CD4-positive, alpha-beta T cell treated with Interleukin-17A for 4 hours (primary cell): ENCODE measurements at places on chromosomes 6 and 20.

DNA sequence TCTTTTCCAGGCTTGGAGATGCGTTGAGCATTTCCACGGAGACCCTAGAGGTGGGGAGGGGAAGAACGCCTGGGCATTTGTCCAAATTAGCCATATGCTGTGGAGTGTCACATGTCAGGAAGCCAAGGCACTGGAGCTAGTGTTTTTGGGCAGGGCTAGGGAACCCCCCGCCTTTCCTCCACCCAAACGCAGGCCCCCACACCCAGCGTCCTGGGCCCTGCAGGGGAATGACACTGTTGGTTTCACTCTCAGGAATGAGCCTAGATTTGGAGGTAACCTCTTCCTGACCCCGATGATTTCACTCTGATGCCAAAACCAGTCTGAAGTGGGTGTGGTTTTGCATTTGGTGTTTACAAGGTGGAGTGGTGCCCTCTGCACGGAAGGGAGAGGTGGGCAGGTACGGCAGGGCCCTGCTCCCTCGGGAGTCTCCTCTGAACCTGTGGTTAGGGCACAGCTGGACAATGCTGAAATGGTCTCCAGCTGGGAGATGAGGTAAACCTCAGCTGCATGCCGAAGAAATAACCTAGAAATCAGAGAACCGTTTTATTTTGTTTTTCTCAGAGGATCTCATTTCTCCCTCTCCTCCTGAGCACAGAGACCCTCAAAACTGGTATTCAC, 29.5 kb downstream of the MTHFD1L start:
- DNase-seq = peak; percentile 19

DNA sequence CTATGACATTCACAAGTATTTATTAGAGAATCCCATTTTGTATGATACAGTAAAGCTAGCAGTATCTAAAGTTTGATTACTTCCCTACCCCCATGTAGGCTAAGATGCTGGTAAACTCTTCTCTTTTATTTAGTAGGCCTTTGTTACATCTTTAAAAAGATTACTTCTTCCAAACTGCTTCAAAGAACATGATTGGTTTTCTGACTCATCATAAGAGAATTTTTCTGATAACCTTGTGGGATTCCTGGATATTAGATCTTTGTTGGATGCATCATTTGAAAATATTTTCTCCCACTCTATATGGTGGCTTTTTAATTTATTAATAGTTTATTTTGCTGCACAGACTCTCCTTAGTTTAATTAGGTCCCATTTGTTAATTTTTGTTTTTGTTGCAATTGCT, 898.3 kb upstream of the ADGRB3 start:
- DNase-seq = no peak

- no peak for DNase-seq
Observed at GRCh38 chr20:20447196-20447595, 79.3 kb downstream of the INSM1 start.

- no peak for DNase-seq
Observed at GRCh38 chr20:33563788-33564187, 73.9 kb downstream of the CBFA2T2 start.

- DNase-seq = no peak
Observed at GRCh38 chr20:6868861-6869260, 101.4 kb downstream of the BMP2 start.

DNA sequence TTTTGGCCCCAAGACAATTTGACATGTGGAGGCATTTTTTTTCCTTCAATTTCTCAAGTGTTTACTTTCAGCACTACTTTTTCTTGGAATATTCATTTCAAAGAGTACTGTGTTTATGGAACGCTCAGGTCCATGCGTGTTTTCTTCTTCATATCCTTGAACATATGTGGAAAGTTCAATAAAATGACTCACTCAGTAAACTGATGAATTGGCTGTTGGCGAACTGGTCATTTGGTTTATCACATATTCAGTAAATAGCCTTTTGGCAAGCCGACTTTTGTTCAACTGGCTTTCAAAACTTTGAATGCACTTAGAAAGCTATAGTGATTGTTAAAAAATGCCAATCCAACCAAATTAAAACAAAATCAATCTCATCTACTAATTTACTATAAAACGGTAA, 964.6 kb upstream of the SLC35B3 start:
- no peak for DNase-seq

DNA sequence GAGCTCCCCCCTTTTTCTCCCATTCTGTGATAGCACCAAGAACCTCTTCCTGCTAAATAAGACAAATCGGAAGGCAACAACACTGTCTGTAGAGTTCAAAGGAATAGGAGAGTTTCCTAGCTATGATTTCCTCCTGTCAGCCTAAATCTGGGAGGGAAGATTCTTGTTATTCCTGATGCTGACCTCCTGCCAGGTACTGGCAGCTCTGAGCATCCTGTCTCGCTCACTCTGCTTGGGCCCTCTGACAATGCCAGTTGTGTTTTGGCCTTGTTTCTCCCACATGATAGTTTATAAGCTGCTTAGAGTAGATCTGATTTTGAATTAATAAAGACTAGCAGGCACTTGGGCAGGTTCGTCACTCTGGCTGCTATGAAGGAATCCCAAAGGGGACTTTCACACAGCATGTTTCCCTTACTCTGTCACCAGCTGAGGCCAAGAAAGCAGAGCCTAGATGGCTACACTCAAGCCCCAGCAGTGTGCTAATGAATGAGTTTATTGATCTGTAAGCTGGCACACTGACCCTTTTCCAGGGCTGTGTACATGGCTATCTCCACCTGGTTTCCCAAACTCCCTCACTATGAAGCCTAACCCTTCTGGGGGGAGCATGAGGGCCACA, 52.3 kb downstream of the UQCC1 start:
- DNase-seq = no peak

DNA sequence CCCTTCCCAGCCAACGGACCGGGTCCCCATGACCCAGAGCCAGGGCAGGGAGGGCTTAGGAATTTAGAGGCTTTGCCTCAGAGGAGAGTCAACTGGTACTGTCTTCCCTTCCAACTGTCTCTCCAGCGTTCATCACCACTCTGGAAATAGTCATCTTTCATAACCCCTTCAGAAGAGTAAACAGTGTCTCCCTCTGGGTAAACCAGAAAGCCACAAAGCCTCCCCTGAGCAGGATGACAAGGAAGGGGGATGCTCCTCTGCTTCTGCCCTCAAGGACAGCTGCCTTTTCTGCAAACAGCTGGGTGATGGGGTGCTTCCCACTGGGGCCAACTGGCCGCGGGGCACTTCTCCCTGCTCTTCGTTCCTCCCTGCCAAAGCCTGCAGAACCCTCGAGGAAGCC, 90.1 kb downstream of the PSMG4 start:
- DNase-seq = no peak

- no peak for DNase-seq
Observed at GRCh38 chr6:1606780-1607515, 2.8 kb upstream of the FOXC1 start.

- peak; percentile 42 for DNase-seq
Observed at GRCh38 chr20:21395666-21396598, 1.4 kb downstream of the NKX2-4 start.

GRCh38 chr20:39492223-39492797, 530.2 kb downstream of the DHX35 start:
- no peak for DNase-seq

GRCh38 chr20:12699374-12700228, 309.2 kb upstream of the SPTLC3 start:
- DNase-seq = no peak

DNA sequence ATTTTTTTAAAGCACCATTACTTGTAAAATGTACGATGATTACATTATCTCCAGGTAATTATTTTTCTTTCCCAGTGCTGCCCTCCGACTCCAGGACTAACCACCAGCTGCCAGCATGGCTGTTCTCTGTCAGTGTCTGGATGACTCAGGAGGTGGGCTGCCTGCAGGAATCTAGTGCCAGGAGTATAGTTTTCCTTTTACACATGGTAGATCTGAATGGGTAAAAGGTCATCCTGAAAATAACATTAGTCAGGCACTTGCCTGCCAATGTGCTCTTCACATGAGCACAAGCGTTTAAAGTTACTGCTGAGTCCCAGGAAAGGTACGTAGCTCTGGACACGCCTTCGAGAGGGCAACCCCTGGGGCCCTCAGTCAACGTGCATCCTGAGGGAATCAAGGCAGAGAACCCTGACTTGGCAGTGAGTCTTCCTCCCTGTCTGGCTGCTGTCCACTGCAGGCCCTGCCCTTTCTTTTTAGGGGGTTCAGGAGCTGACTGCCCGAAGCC, 2.4 kb downstream of the DYNLT1 start:
- no peak for DNase-seq

- DNase-seq = no peak
Observed at GRCh38 chr6:83352424-83353061, 78.3 kb downstream of the ME1 start.

DNA sequence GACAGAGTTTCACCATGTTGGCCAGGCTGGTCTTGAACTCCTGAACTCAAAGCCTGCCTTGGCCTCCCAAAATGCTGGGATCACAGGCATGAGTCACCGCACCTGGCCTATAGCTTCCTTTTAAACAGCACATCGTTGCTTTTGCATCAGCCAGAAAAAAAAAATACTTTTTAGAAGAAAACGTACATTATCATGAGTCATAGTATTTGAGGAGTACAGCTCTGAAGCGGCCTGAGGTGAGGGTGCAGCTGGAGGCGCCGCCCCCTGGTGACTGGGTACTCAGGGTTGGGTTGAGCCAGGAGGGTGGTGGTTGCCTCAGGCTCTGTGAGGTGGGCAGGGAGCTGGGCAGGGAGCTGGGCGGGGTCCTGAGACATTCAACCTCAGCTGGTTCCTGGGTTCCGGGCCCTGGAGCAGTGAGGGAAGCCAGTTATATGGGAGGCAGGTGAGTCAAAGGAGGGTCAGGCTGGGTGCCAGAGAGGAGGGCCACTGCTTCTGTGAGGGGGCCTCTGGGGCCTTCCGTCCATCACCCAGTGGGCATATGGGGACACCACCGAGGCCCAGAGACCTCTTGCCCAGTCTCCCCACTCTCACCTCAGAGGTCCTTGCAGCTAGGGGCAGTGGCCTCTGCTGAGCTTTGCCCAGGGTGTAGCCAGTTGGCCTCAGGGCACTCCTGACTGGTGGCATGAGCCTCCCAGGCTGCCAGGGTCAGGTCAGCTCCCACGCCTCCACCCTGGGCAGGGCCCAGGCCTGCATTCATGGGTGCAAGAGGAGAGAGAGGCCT, 11.7 kb upstream of the ID1 start:
- DNase-seq = no peak

GRCh38 chr20:58330687-58331086, 21.2 kb downstream of the RAB22A start:
- DNase-seq = no peak

DNA sequence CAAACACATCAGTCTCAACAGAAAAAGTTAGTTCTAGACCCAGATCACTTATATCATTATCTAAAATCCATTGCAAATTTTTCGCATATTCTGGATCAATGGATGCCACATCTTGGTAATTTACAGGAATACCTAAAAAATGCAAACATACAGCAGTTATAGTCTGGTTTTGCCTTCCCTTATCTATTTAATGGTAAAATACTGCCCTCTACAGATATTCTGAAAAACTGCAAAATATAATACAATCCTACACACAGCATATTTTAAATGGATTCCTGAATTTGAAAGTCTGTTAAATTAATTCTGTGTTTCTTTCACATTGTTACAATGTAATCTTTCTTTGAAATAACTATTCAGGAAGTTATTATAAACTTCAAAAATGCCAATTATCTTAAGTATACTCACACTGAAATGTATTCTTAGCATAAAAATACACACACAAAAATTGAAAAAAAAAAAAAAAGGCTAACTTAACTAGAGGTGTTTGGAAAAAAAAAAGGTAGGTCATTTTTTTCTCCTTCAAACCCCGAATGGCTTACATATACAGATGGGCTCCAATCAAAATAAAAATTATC, 88.4 kb downstream of the HACE1 start:
- DNase-seq = no peak

- no peak for DNase-seq
Observed at GRCh38 chr6:126955621-126956020, 162.8 kb upstream of the RSPO3 start.

DNA sequence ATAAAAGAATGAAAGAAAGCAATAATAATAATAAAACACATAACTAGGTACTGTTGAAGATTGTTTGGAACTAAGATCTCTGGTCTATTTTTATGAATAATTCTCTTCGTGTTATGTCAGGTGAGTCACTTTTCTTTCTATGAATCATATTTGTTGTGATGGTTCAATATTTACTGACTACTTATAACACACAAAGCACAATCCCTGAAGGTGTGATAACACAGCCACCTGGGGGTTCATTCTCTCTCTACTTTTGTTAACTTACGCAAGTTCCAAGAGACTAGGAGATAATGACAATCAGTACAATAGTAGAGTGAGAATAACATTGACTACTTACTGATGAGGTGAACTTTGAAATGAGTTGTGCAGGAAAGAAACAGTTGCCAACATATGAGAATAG, 149.9 kb downstream of the IBTK start:
- DNase-seq = no peak

DNA sequence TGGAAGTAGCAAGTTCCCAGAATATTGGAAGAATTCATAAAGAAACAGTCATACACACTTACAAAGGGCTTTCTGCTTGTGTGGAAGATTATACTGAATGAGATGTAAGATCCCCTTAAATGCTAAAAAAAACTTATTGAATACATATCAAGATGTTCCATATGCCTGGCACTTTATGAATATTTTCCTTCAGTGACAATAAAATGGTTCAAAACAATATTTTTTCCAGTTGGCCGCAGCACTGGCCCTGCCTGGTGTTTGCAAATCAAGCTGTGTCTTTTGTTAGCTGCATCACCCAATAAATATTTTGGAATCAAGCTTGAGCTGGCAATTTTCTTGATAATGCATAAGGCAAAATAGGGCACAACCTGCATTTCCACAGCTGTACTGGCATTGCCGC, 51.2 kb downstream of the CFAP61 start:
- DNase-seq = no peak

DNA sequence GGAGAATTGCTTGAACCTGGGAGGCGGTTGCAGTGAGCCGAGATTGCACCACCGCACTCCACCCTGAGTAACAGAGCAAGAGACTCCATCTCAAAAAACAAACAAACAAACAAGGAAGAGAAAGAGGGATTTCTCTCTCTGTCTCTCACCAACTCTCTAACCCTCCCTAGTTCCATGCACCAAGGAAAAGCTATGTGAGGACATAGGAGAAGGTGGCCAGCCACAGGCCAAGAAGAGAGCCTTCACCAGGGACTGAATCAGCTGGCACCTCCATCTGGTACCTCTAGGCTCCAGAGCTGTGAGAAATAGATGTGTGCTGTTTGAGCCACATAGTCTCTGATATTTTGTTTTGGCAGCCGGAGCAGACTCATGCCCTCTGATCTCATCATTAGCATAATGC, 9.0 kb upstream of the FAM110A start:
- DNase-seq = no peak

GRCh38 chr6:39049575-39050283, 1.1 kb downstream of the GLP1R start:
- no peak for DNase-seq

- no peak for DNase-seq
Observed at GRCh38 chr6:109488001-109488400, 5.0 kb upstream of the ZBTB24 start.

DNA sequence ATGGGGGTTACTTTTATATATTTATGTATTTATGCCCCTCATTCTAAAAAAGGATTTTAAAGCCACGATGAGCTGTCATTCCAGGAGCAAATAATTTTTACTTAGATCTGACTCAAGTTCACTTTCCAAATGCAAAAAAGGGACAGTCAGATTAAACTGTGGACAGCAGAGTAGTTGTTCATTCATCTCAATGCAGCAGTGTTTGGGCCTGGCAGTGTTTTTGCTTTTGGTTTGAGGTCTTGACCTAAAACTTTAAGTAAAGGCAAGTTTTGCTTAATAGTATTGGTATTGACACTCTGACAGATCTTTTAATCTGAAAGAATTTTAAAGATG, 13.9 kb downstream of the JARID2 start:
- no peak for DNase-seq
